Mesenchymal stem cell (in vitro differentiated cells and primary cell): ENCODE measurements at places on chromosomes 12 and 14.

GRCh38 chr14:68665792-68666204, 127.1 kb downstream of the ZFP36L1 start:
- DNase-seq, result no peak

- no peak for DNase-seq
These were observed 96.2 kb upstream of the NAP1L1 start for GRCh38 chr12:76180401-76181277.

DNA sequence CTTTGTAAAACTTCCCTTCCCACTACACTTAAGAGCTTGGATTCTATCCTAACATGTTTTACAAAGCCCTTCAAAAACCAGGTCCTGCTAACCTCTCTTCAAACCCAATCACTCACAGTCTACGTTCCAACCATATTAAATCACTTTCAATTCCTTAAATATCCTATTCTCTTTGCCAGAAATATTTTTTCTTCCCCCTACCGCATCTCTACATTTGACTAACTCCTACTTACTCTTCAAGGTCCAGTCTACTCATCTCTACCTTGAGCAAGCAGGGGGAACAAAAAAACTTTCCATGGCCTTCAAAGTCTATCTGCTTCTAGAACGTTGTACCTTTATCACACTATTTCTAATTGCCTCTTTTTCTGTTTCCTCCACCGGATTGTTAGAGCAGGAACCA, 6.1 kb downstream of the ERGIC2 start:
- no peak for DNase-seq

GRCh38 chr12:52360663-52361271, 6.5 kb downstream of the KRT85 start:
- DNase-seq, result no peak

- peak; percentile 46 for DNase-seq
These were observed 22.9 kb downstream of the CPSF2 start for GRCh38 chr14:92144708-92145107.

DNA sequence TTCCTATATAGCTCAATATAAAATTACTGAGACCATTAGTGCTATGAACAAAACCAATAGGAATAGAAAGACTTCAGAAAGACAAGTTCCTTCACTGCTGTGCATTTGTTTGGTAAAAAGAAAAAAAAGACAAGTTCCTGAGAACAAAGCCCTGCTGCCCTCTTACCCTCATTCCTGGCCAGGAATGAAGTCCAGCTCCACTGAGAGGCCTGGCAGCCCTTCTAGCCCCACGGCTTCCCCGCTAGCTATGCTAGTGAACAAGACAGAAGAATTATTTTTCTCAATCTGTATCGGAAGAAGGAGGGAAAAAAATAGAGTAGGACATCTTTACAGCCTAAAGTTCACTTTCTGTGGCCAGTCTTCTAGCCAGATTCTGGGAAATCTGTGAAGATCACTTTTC, 1.6 kb downstream of the MFAP5 start:
- DNase-seq, result no peak

- DNase-seq, result no peak
These were observed 22.1 kb downstream of the EIF5 start for GRCh38 chr14:103356024-103356682.

DNA sequence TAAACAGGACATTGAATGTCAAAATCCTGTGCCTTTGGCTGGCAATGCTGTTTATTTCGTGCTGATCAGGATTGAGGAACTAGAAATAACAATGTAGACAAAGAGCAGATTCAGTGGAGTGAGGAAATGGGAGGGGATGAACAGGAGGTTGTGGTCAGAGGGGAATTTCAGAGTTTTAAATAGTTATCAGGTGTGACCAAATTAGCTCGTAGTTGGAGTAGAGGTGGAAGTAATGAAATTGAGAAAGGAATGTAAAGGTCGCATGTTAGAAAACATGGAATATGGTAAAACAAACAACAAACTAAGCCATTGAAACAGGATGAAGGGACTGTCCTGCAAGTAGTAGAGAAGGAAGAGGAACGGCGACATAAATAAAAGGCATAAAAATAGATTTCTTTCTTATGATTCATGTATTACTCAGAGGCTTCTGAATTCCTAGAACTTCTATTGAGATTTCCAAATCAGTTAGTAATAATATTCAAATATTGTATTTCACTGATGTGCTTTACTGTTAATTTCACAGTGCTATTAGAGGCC, 9.5 kb upstream of the SAV1 start:
- peak; percentile 37 for DNase-seq

DNA sequence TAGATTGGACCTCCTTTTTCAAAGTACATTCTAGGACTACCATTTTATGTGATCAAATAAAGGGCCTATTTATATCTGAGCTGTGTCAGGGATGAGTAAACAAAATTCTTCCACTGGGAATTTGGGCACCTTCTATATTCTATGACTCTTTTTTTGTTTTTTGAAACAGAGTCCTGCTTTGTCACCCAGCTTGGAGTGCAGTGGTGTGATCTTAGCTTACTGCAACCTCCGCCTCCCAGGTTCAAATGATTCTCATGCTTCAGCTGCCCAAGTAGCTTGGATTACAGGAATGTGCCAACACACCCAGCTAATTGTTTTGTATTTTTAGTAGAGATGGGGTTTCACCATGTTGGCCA, 64.8 kb downstream of the DRAM1 start:
- no peak for DNase-seq

GRCh38 chr12:71594214-71594948, 69.3 kb downstream of the ZFC3H1 start:
- peak; percentile 5 for DNase-seq

- DNase-seq, result no peak
These were observed 26.3 kb downstream of the ZFP36L1 start for GRCh38 chr14:68766299-68767247.

DNA sequence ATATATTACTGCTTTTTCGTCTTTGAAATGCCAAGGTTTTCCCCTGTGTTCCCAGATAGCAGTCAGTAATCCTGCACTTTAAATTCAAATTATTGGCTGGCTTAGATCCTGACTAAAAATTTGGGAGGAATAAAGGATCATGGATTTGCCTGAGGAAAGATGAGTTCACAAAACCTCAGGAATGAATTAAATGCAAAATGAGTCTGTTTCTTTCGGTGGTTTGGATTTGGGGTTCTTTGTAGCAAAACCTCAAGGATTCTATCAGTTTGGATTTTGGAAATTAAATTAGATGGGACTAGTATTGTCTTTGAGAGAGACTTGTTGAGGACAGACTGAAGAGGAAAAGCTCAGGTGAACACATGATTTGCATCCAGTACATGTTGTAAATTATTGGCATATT, 36.1 kb downstream of the PPFIBP1 start:
- no peak for DNase-seq

DNA sequence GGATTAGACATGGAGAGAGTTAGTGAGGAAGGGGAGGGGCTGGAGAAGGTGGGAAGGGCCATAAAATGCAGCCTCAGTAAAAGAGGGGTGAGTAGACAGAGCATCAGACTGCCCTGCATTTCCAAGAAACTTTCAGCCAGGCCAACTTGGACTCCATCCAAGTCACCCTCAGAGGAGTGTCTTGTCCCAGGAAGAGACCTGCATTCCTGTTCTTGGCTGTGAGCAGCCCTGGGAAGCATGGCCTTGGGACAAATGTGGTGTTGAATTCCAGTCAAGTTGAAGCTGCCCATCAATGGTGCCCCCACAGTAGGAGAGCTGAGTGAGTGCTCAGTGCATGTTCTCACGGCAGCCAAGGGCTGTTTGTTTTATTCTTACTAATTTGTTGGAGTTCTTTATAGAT, 35.0 kb upstream of the TUNAR start:
- no peak for DNase-seq

DNA sequence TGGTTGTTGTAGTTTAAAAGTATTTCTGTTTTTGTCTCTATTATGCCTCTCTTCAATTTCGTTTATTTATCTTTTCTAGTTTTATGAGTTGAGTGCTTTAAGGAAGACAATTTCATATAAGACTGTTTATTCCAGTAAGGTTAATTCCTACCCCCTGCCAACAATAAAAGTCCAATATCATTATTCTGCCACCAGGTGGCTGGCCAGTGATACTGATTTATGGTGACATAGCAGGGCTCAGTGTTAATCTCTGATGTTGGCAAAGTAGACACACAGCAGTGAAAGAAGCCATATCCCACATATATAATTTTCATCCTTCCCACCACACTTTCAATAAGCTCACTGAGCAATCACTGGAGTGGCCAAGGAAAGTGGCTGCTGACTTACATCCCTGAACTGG, 69.0 kb upstream of the BMP4 start:
- peak; percentile 6 for DNase-seq

GRCh38 chr14:76936483-76936882, 92.0 kb downstream of the IRF2BPL start:
- peak; percentile 39 for DNase-seq

DNA sequence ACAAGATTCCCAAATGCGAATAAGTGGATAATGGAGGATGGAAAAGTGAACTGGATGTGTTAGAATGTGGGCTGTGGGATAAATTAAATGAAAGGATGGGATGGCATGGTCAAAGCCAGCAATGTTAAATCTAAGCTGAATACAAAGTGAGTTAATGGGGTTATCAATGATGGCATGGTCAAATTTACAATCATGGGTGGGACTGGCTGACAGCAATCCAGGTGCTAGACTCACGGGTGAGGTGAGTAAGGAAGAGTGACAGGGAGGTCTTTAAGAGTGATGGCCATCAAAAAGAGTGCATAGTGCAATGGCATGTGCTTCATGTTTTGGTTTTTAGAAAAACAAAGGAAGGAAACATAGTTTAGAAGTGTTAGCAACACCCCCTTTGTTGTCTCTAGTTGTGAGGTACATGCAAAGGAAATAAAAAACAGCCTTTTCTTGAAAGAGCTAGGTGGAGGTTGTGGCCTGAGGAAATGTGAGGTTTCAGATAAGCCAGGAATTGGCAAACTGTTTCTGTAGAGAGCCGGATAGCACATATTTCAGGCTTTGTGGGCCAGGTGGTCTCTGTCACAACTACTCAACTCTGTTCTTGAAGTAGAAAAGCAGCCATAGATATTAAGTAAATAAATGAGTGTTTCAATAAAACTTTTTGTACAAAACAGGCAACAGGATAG, 328.7 kb downstream of the RPL10L start:
- DNase-seq, result peak; percentile 1
